Adrenal gland (tissue), 19 donors: ENCODE measurements at places on chromosomes 6 and 20.
A peak's percentile ranks its signal among the peaks of the same experiment; 100 is the strongest.

- peak; percentile 22 for DNase-seq
These were observed 9.4 kb upstream of the HDDC2 start for GRCh38 chr6:125310994-125311649.

DNA sequence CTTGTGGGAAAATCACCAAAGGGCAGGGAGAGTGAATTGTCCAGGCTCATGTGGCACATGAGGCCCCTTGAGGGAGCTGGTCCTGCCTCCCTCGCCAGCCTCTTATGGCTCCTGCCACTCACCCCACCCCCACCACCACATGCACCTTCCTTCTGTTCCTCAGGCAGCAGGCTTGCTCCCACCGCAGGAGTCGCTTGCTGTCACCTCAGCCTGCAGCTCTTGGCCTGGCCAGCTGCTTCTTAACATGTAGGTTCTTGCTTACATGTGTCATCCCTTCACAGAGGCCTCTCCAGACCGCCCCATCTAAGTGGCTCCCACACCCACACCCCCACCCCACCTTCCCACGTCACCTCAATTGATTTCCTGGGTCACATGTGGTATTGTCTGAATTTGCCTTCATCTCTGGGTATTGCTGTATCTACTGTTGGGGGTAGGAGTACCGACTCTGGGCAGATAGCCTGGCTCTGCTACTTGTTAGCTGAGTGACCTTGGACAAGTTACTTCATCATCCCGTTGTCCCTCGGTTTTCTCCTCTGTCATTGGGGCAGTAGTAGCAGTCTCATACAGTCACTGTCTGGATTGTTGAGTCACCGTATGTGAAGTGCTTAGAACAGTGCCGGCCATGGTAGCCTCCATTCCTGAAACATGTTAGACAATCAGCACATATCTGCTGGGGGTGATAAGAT is 41.7 kb downstream of the SLC9A8 start:
- DNase-seq = no peak

DNA sequence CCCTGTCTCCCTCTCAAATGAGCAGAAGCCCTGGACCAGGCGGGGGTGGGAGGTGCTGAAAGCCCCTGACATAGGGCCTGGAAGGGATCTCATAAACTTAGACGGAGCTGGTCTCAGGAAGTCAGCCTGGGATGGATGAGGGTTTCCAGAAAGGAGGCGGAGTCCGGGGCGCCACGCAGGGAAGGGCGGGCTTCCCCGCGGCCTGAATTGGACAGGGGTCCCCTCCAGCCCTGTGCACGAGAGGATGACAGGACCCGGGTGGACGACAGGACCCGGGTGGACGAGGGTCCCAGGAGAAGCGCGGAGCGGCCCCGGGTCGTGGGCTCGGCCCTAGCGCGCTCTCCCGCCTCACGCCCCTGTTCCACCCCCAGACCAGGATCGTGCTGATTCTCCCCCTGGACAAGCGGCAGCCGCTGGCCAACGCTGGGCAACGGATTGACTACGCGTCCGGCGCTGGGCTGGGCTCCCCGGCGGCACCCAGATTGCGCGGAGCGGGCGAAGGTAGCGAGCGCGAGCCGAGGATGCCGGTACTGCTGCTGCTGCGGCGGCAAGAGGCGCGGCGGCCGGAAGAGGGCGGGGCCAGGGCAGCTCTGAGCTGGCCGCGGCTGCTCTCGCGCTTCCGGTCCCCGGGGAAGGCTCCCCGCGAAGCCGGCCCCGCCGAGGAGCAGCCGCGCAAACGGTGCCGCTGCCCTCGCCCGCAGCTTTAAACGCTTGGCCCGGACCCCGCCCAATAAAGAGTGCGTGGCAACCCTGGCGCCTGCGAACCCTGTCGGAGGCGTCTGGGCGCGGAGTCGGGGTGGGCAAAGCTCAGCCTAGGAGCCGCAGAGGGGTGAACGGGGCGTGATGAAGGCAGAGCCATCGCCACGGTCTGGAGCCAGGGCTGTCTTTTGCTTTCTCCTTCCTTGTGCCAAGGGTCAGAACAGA is 1.3 kb downstream of the C20orf144 start:
- DNase-seq = peak; percentile 79

DNA sequence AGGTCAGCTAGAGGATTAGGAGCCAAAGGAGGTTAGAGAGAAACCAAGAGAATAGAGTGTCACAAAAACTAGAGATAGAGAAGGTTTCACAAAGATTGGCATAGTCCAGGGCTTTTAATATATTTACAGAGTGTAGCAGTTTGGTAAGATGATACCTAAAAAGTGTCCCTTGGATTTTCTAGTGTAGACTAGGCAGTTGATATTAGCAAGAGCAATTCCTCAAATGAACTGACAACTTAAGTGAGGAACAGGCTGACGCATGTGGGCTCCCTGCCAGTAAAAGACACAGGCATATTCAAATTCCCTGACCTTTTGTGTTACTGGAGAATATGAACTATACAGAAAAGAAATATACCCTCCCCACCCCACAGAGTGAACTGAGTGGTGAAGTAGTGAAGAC is 40.1 kb downstream of the VTA1 start:
- DNase-seq = peak; percentile 82

DNA sequence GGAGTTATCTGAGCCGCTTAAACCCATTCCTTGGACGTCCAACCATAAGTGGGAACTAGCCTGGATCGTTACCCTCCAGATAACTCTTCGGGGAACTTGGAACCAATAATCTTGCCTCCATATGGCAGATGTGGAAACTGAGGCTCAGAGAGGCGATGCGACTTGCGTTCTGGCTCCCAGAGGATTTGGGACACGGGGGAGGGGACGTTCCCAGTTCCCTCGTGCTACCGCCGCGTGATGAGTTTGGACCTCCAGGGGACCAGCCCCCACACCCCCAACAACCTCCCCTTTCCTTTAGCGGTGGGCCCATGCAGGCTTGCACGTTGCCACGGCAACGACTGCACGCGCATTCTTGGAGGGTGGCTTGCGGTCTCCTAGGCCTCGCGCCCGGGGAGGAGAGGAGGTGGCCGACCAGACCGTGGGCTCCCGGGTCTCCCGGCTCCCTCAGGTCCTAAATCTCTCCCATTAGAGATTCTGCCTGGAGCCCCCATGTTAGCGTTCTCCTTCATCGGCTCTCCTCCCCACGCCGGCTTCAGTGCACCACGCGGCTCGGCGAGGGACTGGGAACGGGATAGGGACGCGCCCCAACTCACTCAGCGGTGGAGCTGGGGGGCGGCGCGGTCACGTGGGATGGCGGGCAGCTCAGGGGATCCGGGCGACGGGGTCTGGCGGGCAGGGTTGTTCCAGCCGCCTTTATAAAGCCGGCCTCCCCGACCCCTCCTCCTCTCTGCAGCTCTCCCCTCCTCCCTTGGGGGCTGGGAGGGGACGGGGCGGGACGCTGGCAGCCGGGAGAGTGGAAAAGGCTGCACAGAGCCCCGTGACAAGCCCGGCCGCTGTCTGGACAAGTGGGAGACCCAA is at the start of gene PLTP:
PLTP (minus strand) TSS at position 670 of the 858 bp plus-strand sequence. CDS start 703 bp downstream, outside the sequence.
- peak; percentile 84 for DNase-seq

DNA sequence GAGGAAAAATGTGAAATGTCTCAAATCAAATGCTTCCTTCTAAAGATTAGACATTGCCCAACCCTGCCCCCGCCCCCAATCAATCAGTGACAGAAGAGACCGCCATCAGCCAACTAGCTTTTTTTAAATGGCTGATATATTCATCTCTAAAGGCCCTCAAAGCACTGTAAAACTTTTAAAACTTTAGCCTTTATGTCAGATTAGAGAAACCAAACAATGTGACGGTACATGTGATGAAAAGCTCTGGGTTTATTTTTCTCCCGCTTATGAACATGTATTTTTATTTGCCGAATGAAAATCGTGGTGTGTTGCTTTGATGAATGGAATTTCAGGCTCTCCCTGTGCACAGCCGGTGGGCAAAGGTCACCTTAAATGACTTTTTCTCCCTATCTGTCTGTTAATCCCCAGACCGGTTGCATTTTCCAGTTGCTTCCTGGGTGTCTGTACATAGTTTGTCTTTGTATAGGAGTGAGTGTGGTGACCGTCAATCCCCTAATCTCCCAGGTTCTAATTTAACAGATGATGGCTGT is 38.5 kb downstream of the TBC1D7 start:
- DNase-seq = no peak

GRCh38 chr6:137266309-137266586 is 47.1 kb upstream of the IFNGR1 start:
- no peak for DNase-seq

DNA sequence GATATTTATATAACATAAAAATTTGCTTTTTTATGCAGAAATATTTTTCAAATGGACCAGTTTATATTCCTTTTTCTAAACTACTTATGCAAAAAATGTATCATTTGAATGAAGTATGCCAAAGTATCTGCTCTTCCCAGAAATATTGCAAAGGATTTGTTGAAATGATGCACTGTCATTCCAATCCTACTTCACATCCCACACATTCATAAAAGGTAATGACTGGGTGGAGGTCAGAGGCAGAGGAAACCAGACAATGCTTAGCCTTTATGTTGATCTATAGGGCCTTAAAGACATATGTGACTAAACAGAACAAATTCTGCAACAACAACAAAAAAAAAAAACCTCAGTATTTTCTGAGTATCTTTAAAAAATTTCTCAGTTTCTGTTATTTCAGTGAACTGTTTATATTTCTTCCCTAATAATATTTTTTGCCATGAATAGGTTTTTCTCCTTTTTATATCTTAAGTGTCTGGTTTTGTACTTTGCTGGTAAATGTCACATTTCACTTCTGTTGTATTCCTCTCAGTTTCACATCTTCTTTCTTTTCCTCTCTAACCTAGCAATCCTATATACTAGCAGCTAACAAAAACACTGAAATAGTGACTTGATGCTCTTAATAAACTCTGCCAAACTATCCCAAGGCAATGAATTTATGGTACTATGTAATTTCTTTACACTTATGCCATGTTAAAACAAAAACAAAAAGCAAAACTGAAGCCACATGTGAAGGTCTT is 374.1 kb downstream of the BCKDHB start:
- DNase-seq = no peak

DNA sequence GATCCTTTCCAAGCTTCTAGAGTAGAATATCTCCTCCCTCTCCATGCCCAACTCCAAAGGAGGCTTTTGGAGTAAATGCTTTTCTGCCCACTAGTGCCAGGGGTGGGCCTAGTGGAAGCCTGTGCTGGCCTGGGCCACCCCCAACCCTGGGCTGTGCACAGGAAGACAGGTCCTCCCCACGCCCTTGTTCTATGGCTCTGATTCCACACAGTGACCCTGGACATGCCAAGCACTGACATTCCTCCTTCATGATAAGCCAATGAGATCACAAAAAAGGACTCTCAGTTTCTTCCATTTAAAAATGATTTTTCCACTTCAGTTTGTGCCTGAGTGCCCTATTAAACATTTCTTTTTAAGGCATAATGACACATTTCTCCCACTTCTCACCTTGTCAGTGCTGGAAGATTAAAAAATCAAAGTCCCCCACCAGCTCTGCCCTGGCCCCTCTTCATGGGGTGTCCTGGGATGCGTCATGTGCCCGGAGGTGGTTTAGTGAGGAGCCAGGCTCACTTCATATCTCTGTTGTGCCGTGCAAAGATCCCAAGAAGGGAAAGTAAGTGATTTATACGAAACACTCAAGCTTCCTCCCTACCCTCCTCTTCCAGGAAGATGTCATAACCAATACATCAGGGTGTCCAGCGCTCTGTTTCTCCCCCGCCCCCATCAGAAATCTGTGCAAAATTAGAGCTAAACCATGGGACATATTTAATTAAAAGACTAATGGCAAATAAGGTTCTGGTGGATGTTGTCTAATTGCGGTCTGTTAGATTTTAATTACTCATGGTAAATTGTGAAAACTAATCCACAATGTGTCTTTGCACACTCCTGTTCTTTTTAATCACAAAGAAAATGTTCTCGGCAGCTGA is 255.0 kb downstream of the NRN1 start:
- no peak for DNase-seq

DNA sequence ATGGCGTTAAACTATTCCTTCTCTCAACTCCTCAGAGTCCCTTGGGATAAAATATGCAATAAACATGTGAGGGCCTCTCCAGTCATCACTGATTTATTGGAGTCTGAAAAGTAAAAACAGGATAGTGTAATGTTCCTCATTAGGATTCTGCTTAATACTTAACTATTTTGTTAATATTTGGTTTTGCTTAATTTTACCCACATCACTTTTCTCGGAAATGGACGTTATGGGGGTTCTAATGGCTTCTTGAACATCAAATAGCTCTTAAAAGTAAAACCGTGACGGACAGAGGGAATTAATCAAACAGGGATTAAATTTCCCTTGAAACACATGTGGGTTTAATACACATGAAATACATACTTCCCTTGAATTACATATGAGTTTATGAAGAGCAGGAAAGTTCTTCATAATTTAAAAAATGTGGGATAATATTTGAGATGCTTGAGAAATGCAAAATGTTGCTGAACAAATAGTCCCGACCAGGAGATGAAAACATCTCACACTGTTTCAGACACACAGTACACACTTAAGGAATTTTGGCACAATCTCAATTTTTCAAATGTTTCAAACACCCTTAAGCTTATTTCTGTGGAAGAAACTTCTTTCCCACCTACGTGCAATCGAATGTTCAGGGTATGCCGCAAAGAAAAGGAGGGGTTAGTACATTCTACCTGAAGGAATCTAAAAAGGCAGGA is 38.4 kb upstream of the EIF2S2 start:
- DNase-seq = no peak
